ENCODE measurements at places on chromosomes 13 and 19.
A peak's percentile ranks its signal among the peaks of the same experiment; 100 is the strongest.

DNA sequence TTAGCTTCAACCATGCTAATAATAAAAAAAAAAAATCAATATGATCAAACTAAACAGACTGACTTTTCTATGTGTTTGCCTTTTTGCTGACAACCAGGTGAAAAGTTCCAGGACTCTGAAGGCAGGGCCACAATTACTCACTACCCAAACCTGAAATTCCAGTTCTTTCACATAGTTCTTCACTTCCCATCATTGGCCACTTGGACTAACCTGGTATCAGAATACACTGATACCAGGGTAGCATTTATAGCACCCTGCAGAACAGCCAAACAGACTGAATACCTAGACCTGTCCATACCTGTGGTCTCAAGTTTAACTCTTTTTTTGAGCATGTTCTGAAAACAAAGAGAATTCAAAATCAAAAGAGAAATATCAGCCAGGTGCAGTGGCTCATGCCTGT, 25.1 kb downstream of the ELF1 start:
- peak; percentile 50 for DNase-seq

DNA sequence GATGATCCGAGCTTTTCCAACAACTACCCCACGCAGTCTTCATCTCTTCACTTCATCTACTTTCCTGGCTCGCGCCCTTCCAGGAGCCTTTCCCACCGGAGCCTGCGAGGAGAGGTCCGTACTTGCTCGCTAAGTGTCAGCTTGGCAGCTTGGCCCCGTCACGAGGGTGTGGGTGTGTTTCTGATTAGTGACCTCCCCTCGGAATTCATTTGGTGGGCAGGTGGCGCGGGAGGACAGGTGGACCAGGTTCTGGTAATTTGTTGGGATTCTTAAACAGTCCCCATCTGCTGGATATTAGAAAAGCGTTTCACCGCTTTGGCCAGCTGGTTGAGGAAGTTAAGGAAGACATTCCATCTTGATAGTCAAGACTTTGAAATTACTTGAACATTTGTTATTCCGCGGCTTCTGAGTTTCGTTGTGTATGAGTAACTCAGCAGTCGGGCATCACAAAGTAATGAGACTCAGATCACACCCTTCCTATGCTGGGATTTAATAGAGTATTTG, 515 bp downstream of the UFM1 start:
- DNase-seq: peak; percentile 59

GRCh38 chr13:87925006-87925405, 253.8 kb downstream of the SLITRK5 start:
- no peak for DNase-seq

DNA sequence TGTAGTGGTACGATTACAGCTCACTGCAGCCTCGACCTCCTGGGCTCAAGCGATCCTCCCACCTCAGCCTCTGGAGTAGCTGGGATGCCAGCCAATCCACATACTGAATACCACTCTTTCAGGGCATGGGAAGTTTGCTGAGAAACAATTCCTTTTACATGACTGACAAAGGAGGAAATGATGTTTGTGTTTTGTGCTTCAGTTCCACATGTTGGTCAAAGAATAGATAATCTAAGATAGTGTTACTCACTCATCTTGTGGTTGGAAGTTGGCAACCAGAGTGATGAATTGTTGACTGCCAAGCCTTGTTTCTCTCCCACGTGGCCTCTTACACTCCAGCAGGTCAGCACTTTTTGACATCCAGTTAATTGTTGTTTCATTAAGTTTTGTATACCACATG, 7.6 kb downstream of the MBD3L2B start:
- DNase-seq: peak; percentile 78

DNA sequence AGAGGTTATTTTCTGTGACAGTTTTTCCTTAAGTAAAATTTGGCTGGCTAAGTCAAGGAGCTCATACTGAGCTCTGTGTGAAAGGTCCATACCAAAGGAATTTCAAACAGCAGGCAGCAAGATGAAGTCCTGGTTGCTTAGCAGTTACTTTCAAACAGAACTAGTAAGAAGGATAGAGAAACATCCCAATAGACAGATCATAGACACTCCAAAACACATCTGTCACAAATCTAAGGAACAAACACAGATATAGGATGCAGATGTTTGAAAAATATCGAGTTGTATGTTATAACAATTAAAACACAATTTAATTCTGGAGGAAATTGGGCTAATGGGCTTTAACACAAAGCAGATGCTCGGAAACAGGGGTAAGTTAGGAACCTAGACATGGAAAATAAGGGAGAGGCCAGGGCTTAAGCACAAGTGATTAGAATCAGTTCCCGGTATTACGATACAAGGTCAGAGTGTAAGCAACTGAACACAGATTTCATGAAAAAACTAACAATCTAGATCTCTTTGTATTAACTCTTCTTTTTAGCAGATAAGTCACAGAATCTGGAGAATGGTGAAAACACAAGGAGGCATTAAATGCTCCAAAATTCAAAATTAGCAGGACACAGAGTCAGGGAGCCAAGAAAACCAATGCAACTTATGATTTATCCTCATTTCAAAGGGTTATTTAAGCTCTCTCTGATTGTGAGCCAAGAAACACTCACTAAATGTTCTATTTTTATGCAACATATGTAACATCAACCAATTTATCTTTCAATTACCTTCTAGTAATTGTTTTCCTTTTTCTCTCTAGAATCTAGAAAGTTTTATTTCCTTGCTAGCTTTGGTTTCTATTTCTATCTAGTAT, 1992.9 kb upstream of the PCDH20 start:
- DNase-seq: no peak
